ENCODE measurements at places on chromosomes 7 and 10.

- peak; percentile 44 for DNase-seq
Measured at GRCh38 chr7:45073031-45073785, 15.6 kb downstream of the NACAD start.

DNA sequence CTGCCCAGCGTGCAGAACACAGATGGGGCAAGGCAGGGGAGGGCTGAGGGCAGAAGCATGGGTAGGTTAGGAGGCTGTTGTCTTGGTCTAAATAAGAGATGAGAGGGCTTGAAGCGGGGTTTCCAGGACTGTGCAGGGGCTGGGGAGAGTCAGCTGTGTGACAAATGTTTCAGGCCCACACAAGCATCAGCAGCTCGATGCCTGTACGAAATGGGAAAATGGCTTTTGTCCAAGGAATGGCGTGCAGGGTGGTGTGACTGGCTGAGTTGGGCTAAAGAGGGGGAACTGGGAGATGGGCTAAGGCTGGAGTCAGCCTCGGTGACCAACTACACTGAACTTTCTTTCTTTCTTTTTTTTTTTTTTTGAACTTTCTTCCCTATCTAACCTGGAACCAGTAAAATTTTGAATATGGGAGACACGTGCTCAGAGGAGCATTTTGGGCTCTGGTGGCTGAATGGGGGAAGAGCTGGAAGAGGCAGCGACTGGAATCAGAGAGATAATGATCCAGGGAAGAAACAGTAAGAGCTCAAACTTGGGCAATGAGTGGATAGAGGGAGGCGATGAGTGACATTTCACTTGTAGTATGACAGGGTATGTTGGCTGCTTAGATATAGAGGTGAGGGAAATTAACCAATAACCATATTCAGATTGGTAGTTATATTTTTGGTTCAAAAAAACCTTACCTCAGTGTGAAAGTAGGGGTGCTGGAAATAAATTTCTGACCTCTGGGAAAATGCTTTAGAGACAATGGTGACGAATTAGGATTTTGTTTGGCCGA, 10.2 kb upstream of the EPHA1 start:
- DNase-seq, result no peak

DNA sequence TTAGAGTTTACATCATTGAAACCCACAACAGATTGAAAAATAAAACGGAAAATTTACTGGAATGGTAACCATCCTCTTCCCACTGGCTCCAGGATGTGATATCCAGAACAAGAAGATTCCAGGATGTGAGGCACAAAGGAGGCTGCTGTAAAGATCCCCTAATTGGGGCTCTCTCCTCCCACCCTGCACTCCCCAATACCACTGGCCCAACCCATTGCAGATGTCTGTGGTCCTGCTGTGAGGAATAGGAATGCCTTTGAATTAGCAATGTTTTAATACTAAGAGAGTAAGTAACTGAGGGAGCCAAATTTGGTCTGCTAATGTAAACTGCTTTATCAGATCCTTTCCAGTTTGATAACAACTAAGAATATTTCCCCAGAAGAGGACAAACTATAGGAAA, 225.9 kb upstream of the INHBA start:
- no peak for DNase-seq

- peak; percentile 10 for DNase-seq
Measured at GRCh38 chr10:117476716-117477115, 65.8 kb upstream of the EMX2 start.

DNA sequence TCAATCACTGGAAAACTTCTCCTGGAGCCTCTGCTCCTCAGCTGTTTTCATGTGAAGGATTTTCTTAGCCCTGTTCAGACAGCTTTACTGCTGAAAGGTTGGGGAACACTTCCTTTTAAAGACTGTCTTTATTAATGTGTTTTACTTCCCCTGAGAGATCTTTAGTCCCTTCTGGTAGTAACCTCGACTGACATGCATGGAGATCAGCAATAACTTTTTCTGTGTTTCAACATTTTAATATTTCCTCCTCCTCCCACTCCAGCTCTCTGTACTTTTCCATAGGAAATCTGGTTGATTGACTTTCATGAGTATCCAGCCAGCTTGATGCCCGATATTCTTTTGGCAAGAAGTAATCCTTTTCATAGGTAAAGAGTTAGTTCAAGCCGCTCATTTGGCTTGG, 62.7 kb upstream of the STRIP2 start:
- no peak for DNase-seq

- peak; percentile 38 for DNase-seq
Measured at GRCh38 chr10:124092860-124093773, at the start of gene CHST15. Gene CHST15, minus strand, starts transcription at chr10:124093598. Its CDS starts 47,386 bp downstream, at chr10:124046212.

DNA sequence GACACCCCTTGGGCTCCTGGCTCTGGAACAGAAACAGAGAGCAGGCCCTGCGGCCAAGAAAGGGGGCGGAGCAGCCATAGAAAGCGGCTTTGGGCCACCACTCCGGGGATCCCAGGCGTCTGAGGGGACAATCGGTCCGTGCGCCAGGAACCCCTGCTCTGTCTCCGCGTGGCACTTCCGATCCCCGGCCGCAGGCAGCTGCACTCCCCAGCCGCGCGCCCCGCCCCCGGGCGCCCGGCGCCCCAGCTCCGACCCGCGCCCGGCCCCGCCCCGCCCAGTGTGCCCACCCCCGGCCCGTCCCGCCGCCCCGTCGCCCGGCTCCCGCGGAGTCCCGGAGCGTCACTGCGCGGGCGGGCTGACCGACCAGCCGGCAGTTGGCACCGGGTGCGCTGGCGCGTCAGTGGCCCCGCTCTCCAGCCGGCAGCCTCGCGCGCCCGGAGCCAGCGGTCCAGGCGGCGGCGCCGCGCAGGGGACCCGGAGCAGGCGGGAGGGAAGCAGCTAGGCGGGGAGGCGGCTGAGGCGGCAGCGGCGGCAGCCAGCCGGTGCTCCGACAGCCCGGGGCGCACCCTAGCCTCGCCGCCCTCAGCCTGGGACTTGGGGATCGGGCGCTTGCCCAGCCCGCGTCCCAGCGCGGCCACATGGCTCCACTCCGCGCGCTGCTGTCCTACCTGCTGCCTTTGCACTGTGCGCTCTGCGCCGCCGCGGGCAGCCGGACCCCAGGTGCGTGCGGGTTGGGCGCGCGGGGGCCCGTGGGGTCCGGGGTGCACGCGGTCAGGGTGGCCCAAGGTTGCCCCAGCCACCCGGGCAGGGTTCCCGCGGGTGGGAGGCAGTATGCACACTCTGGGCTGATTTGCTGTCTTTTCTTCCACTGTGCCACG, at the start of gene ADAMTS14:
Gene ADAMTS14, plus strand, starts transcription at position 342 of the 878 bp plus-strand sequence. Its CDS starts 297 bp downstream, at position 639.
- DNase-seq, result peak; percentile 69

GRCh38 chr10:84825330-84825729, 496.9 kb downstream of the CCSER2 start:
- peak; percentile 54 for DNase-seq

GRCh38 chr7:69747144-69747543, 148.9 kb downstream of the AUTS2 start:
- no peak for DNase-seq
